Stimulated activated CD8-positive, alpha-beta memory T cell treated with anti-CD3 and anti-CD28 coated beads, Interleukin-2, amount 100 ng/mL, for 1 hour (primary cell): ENCODE measurements at places on chromosomes 1 and 21.

GRCh38 chr1:21397813-21398188, 42.1 kb upstream of the NBPF3 start:
- DNase-seq: no peak

DNA sequence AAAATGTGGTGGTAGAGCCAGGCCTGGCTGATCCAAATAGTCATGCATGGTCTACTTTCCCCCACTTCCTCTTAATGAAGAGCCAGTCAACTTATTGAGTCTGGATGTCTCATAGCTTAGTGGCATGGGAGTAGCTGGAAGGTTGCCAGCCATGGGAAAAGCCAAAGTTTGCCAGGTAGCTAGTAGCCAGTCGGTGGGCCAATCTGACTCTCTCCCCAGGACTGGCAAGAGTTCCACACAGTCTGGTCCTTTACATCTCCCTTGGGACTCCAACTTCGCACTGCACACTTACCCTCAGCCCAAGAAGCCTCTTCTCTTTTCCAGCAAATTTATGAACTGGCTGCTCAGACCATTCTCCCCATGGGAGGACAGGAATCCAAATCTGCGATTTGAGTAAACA, 8.3 kb downstream of the WARS2 start:
- no peak for DNase-seq

GRCh38 chr1:1092149-1092855, 18.2 kb upstream of the RNF223 start:
- DNase-seq: no peak

- no peak for DNase-seq
These were observed 38.7 kb upstream of the GPR157 start for GRCh38 chr1:9167638-9168037.

DNA sequence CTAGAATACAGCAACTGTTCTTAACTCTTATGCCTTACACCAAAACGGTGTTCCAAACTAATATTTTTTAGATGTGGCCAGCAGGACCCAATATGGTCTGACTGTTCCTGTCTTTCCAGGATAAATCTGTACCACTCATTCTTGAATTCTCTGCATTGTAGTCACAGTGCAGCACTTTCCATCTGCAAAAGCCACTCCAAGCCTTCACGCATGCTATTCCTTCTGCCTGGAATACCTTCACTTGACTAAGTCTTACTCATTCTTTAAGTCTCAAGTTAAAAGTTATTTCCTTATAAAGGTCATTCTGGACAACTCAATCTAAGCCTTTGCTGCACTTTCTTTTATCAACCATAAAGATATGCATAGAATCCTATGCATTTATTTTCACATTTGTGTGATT, 1194.5 kb downstream of the PLA2G4A start:
- no peak for DNase-seq

DNA sequence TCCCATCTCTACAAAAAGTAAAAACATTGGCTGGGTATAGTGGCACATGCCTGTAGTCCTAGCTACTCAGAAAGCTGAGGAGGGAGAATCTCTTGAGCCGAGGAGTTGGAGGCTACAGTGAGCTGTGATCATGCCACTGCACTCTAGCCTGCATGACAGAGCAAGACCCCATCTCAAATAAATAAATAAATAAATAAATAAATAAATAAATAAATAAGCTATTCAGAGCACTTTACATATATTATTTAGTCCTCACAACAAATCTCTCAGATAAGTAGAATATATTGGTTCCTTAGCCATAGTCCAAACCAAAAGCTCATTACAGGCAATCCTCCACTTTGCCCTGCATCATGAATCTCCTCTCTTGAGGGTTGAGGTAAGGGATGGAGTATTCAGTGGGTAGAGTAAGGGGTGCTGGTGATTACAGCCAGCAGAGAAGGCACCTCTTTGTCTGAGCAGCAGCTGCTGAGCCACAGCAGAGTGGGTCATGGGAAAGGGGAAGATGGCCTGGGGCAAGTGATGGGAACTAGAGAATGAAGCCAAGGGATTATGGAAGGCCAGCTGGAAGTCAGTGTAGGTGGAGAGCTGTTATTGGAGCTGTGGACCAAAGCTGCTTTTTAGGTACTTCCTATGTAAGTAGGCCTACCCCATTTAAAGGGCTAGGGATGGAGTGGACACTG, 115.5 kb upstream of the ZNF644 start:
- DNase-seq: no peak

DNA sequence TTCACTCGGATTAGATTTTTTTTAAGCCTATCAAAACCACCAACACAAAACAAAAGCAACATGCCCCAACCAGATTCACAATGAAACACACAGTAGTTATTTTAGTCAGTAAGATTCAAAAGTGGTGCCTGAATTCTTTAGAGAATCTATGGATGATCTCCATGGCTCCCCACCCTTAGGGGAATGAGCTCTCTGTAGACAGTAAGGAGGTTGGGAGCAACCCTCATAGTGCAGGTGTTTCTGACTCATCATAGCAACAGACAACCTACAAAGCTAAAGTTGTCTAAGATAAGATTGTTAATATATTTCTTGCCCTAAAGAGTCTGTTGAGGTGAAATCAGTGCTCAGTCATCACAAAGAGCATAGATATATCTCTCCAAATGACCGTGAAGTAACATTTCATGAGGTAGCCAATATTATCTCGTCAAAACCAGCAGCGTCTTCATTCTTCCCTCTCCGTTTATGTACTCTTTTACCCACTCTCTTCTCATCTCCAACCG, 78.3 kb downstream of the ADAMTS1 start:
- no peak for DNase-seq

DNA sequence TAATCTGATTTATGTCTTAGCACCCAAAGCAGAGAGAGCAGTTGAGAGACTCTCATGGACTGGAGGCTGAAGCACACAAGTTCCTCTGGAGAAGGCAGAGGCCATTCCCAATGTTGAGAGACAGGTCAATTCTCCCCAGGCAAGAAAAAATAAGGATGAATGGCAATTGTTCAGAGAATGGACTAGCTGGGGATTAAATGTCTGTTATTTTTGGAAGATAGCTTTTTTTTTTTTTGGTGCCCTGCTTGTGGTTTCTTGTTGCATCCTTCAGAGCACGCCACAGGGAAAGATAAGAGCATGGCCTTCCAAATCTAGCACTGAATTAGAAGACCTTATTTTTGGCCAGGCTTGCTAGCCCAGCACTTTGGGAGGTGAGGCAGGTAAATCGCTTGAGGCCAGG, 65.6 kb upstream of the ERRFI1 start:
- DNase-seq: no peak

DNA sequence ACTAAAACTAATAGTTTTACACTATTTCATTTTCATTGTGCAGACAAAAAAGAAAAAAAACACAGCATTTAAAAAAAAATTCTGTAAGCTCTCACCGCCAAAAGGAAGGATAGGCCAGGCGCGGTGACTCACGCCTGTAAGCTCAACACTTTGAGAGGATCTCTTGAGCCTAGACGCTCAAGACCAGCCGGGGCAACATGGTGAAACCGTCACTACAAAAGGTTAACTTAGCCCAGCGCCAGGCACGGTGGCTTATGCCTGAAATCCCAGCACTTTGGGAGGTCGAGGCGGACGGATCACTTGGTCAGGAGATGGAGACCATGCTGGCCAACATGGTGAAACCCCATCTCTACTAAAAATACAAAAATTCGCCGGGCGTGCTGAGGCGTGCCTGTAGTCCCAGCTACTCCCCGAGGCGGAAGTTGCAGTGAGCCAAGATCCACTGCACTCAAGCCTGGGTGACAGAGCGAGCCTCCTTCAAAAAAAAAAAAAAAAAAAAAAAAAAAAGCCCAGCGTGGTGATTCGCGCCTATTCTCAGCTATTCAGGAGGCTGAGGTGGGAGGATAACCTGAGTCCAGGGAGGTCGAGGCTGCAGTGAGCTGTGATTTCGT, 14.3 kb upstream of the SPEN start:
- DNase-seq: peak; percentile 30

DNA sequence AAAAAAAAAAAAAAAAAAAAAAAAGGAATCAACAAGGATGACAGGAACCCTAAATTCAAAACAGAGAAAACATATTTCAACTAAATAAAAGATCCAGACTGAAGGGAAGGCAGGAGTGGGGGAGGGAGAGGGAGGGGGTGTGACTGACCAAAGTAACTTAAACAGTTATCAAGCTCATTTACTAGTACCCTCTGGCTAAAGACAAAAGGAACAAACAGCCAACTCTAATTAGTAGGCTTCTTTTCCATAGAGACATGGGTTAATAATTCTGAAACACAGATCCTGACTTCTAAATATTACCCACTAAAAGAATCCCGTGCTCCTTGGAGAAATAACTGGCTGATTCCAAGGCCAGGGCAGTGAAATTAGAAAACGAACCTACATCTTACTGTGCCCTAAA, 23.8 kb downstream of the USP48 start:
- DNase-seq: no peak

DNA sequence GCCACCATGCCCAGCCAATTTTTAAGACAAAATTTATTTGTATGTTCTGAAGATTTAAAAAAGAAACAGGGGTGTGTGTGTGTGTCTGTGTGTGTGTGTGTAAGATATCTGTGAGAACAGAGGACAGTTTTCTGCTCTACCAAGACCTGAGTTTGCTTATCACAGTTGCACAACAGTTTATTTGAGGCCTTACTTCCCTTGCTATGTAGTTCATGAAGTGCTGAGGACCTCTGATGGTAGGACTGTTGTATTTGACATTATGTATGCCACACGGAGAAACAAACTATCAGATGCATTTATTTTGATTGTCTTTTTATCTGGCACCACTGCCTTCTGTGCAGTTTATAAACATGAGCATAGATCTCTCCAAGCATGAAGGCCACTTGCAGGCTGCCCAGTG, 355.2 kb downstream of the PBX1 start:
- no peak for DNase-seq

DNA sequence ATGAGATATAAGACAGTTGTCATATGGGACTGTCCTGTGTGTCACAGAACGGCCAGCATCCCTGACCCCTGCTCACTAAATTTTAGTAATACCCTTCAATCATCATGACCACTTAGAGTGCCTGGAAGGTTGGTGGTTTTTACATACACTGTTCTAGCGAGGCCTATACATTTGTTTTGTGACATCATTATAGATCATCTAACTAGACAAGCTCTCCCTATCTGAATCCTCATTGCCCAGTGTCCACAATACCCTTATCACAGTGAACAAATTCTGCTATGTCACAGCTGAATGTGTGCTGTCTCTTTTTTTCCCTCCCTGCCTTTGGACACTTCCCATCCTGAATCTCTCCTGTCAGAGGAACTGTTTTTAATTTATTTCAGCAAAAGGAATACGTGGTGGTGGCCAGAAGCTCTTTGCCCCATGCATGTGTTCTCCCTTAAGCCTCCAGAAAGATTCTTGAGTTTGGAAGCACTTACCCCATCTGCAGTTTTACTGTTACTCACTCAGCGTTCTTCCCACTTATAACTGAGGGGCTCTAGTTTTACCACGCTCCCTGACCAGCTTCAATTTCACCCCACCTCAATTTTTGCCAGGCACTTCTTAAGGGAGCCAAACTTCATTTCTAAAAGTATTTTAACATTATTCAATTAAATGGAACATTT, 70.3 kb downstream of the OLFML2B start:
- no peak for DNase-seq

GRCh38 chr1:164840936-164841335, 282.0 kb downstream of the PBX1 start:
- no peak for DNase-seq

DNA sequence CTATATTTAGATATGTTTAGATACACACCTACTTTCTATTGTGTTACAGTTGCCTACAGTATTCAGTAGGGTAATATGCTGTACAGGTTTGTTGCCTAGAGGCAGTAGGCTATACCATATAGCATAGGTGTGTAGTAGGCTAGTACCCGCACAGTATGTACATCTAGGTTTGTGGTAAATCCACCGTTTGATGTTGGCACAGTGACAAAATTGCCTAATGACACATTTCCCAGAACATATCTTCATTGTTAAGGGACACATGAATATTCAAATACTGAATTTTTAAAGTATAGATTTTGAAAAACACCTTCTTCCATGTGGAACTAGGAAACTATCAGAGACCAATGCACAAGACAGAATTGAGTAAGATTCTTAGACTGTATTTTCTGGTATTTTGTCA, 22.6 kb upstream of the PDC start:
- no peak for DNase-seq

GRCh38 chr1:17717594-17718535, 37.3 kb upstream of the ACTL8 start:
- DNase-seq: no peak
